Glomerular endothelial cell (primary cell): ENCODE measurements at places on chromosomes 3 and 15.

GRCh38 chr3:194773771-194774455, 88.2 kb downstream of the FAM43A start:
- no peak for DNase-seq

DNA sequence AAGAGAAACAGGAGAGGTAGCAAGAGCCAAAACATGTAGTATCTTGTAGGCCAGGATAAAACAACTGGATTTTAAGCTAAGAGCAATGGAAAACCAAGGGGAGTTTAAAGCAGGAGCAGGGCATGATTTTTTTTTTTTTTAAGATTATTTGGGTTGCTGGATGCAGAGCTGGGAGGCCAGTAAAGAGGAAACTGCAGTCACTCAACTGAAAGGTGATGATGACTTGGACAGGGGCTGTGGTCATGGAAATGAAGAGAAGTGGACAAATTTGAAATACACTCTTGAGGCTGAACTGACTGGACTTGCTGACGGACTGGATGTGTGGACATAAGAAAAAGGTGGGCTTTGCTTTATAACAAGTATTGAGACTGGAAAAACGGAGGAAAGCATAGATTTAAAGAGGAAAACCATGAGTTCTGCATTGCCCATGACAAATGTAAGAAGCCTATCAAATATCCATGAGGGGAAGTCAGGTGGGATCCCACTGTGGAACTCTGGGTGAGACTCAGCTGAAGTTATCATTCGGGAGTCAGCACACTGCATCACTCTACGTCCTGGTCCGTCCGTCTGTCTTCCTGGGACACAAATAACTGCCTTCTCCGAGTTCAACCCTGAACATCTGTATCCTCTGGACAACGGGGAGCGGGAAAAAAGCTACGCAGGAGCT, 688 bp downstream of the XPC start:
- DNase-seq = no peak

- no peak for DNase-seq
Measured at GRCh38 chr3:183427876-183428446, 458 bp downstream of the MCF2L2 start.

GRCh38 chr3:32822609-32823498, 5.1 kb downstream of the TRIM71 start:
- no peak for DNase-seq

DNA sequence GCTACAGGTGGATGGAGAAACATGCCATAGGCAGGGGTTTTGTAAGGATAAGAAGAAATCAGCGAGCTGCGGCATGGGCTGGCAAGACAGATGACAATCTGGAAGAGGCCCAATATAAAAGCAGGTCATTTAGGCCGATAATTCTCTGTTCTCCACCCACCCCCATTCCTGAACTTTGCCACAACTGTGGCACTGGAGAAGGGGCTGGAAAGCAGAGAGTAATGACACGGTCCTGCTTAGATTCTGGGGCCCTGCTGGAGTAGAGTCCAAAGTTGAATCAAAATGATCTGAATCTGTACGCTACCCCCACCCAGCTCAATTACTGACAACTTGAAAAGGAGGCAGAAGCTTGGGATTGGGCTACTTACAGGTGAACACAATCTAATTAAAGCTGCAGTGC, 18.4 kb upstream of the BUB1B start:
- DNase-seq = no peak

GRCh38 chr15:93913310-93913709, 318.1 kb upstream of the MCTP2 start:
- no peak for DNase-seq

- DNase-seq = no peak
Measured at GRCh38 chr3:53843195-53844177, 2.7 kb downstream of the CHDH start.

GRCh38 chr3:312160-312733, 115.7 kb downstream of the CHL1 start:
- no peak for DNase-seq

GRCh38 chr3:76111808-76112207, 326.5 kb upstream of the ZNF717 start:
- DNase-seq = no peak

GRCh38 chr3:171193693-171194092, 167.2 kb upstream of the SLC2A2 start:
- no peak for DNase-seq

- DNase-seq = no peak
Measured at GRCh38 chr3:42419563-42419962, 9.2 kb upstream of the LYZL4 start.

- DNase-seq = no peak
Measured at GRCh38 chr3:127547761-127548605, 42.5 kb downstream of the TPRA1 start.

DNA sequence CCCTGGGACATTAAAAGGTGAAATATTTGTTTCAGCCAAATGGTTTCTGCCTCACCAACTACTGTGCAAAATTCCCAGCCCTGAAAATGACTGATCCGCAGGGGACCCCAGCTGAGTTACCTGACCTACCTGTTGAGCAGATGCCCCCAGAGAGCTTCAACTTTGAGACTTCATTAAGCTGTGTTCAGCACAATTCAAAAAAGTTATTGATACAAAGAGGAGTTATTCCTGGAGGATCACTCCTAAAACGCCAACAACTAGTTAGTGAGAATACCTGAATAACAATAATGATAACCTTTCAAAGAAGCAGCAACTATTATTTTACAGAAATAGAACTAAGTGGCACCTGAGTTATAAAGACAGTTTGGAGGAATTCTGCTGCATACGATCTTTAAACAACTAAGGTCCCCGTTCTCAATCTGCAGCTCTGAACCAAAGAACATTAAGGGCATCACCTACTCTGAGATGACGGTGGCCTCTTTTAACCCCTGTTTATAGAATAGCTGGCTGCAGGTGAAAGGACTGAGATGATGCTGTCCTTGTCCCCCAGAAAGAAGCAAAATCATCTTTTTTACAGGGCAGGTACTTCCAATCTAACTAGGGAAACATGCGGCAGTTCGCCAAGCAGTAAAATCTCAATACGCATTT, 659 bp downstream of the GADL1 start:
- DNase-seq = no peak

DNA sequence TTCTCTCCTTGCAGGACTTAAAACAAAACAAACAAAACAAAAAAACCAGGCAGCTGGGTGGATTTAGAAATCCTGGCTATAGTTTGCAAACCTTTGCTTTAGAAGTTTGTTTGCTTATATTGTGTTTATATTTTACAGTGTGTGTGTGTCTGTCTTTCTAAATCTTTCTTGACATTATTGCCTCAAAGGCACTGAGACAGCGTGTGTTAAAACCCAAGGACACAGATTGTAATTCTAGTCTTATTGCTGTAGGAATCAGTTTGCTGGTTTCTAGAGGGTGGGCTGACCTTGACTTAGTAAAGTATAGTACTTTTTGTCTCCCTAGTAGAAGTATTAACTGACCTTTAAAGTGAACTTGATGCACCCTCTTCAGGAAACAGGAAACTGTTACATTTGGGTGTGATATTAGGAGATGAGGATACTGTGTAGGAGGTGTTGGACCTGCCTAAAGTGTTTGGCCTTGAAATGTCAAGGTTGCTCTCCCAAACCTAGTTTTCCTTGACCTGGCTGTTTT, 71.0 kb downstream of the TCF12 start:
- DNase-seq = no peak

GRCh38 chr15:73050561-73051295, 1.5 kb upstream of the NEO1 start:
- no peak for DNase-seq

- DNase-seq = no peak
Measured at GRCh38 chr15:40051616-40052415, 12.8 kb upstream of the SRP14 start.

GRCh38 chr3:69012100-69012799, 1.2 kb downstream of the EOGT start:
- DNase-seq = no peak

DNA sequence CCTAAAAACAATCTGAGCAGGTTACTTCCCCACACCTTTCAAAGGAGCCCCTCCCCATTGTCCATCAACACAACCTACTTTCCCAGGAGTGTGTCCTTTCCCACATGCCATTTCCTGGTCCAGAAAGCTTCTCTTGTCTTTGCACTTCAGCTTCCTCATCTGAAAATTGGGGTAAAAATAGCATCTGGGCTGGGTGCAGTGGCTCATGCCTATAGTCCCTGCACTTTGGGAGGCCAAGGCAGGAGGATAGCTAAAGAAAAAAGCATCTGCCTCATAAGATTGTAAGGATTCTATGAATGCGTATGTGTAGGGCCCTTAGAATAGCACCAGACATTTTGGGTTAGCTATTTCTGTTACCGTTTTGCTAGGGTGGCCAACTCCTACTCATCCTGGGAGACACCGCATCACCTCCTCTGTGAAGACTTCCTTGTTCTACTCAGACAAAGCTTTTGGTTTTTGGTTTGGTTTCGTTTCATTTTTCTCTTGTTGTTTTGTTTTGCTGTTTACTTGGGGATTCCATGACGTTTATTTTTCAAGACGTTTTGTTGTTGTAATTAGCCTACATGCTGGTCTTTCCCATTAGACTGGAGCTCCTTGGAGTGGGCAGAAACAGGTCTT, 224.4 kb upstream of the TLE3 start:
- no peak for DNase-seq

DNA sequence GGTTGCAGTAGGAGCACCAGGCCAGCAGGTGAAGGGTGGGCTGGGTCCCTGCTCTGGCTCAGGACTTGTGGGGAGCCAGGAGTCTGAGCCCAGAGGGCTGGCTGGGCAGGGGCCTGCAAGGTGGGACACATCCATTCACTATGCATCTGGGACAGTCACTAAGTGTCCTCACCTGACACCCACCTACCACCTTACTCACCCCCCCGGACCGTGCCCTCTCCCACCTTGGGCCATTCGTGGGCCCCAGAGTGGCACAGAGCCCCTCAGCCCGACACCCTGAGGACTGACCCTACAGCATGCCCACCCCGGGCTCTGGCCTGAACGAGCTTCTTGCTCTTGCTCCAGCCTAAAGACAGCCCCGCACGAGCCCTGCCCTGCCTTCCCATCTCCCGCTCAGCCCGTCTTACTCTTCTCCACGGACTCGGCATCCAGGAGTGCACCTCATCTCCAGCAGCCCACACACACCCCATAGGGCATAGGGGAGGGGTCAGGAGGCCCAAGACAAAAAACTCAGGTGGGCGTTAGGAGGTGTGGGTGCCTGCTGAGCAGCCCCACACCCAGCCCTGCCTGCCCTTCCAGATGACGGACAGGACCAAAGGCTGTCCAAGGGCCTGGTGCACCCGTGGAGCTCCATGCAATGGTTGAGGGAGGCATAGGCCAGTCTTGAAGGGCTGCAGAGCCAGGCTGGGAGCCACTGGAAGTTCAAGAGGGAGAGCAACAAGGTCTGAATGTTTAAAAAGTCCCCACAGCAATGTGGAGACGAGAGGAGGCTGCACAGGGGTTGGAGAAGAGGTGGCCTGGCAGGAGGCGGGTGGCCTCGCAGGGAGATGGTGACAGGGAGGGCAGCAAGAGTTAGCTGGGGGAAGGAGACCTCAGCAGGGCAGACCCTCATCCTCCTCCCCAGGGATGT, 27.0 kb downstream of the PTH1R start:
- no peak for DNase-seq

- no peak for DNase-seq
Measured at GRCh38 chr3:20724241-20724640, 538.2 kb upstream of the SGO1 start.

- DNase-seq = no peak
Measured at GRCh38 chr15:89615135-89615534, 39.9 kb downstream of the TICRR start.

DNA sequence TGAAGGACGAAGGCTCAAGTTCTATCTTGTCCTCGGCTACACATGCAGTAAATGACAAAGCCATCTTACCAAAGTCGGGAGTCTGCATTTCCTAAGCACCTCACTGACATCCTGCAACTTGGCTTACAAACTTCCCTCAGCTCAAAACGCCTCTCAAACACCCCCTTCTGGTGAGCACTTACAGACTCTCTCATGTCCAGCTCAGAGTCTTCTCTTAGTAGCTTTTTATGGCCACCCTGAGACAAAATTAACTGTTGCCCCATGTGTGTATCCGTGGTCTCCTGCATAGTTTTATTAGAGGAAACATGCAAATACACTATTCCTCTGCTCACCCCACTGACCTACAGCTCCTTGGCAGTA, 819.7 kb downstream of the FHIT start:
- no peak for DNase-seq
